ENCODE measurements at places on chromosomes 3 and 15.

DNA sequence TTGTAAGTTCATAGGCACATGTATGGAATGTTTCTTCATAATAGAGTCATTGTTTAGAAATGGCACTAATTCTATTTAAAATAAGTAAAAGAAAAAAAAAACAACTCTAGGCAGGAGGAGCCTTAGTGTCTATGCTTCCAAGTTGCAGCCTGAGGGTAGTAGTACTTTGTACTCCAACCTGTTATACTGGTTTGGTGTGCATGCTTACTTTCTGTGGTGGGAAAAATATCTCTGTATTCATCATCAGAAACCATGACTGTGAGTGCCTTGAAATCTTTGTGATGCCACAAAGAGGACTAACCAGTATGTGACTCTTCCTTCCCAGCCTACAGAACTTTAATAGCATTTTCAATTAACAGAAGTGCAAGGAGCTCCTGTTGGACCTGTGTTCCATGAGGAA is 4.4 kb downstream of the NAALADL2 start:
- no peak for DNase-seq

DNA sequence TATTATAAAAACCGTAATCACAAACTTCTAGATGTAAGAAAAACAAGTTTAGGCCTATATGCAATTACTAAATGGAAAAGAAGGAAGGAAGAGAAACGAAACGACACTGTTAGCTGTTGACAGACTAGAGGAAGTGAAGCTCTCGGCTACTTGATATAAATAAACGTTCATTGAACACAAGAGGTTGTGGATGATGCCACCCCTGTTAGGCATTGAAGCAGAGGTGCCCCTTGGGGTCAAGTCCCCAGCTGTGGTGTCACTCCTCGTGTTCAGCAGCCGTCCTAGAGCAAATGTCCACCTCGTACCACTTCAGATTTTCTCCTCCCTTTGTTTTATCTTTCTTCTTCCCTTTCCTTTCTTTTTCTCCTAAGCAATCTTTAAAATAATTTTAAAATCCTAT is 146.5 kb upstream of the UBE2E1 start:
- DNase-seq: no peak

DNA sequence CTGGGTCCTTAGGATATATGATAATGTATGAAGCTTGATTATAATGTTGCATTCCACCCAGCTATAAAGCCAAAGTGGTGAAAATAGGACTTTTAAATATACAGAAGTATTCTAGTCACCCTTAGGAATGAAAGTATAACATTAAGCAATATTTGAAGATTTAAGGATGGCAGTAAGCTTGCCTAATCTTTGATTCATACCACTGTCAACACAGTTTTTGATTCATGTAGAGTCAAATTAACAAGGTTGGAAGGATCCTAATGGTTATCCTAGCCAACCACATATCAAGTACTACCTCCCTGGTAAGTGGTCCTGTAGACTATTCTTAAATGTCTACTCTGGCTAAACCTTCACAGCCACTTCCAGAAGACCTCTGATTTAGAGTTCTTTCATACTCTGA is 18.6 kb downstream of the ARIH1 start:
- no peak for DNase-seq

- DNase-seq: no peak
Observed at GRCh38 chr15:63054985-63055384, 12.4 kb downstream of the TPM1 start.

DNA sequence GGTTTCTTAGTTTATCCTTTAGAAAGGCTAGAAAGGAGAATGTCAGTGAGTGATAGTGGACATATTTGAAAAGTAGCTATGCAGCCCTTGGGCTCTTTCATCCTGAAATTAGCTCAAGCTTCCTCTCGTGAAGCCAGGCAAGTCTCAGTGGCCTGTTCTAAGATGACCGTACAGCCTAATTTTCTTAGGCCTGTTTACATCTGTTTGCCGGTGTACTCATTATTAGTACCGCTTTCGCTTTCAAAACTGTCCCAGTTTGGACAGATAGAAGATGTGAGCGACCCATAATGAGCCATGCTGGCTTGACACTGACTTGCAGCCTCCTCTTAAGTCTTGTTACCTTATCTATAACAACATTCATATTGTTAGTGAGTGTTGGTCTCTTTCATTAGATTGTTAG is 5.7 kb upstream of the ARL14 start:
- no peak for DNase-seq

DNA sequence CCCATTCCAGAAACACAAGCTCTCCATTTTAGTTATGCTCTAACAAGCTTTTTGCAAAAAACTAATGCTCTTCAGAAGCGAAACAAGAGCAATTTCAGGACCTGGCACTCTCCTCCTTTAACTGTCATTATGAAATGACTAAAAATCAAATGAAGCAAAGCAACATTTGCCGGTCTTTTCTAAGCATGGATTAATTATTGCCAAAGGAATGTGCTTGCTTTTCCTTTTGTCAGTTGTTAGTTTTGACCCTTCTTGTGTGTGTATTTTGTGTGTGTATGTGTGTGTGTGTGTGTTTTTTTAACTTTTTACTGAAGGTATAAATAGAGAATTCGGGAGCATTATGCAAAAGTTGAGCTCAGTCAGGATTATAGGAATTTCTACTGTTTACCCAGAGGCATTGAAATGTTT is 509.1 kb downstream of the TUSC7 start:
- DNase-seq: no peak

- peak; percentile 40 for DNase-seq
Observed at GRCh38 chr3:197501879-197502620, 53.7 kb downstream of the BDH1 start.

DNA sequence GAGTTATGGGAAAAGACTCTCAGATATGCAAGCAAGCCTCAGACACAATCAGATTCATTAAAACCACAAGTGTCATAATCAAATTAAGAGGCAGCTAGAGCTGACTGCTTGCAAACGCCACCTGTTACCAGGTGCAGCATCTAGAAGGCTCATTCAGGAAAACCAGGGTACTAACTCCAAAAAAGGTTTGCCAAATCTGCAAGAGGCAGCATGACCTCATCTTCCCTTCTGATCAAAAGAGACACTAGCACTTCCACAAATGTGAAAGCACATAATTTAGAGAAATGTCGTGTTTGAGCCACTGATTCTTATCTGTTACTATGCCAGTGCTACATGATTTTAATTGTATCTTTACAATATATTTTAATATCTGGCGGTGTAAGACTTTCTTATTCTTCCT is 123.3 kb upstream of the NANOGP8 start:
- DNase-seq: no peak

DNA sequence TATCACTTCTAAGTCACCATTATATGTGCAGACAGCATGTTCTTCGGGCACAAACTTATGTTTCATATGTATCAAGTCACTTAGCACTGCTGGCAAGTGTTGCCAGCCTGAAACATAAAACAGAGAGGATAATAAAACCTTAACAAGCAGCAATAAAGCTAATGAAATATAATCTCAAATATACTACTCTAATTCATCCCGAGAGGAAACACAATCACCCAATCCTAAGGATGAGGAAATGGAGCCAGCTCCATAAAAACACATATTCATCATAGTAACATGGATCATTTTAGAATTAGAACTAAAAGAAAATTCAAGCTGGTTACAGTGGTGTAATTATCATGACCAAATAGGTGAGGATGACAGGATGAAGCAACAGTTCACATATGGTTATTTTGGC is 1072.7 kb downstream of the EPHA3 start:
- no peak for DNase-seq

- DNase-seq: no peak
Observed at GRCh38 chr3:14890476-14890875, 56.9 kb upstream of the NR2C2 start.

DNA sequence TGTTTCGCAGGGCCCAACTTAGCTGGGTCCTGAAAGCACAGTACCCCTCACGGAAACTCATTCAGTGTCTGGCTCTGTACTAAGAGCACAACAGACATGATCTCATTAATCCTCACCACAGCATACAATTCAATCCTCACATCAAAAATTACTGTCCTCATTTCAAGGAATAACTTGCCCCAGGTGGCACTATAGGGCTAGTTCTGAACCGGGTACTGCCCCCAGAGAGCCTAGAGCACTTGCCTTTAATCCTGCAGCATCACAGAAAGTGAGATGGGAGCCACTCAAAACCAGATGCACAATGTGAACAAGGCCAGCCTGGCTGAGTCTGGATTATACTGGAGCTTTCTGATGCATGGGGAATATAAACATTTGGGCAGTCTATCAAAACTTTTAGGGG is 122.6 kb downstream of the OSBPL10 start:
- DNase-seq: no peak
